ENCODE measurements at places on chromosomes 2 and 18. TPM values are rescaled to one million over a fixed set of nuclear protein-coding genes. Genes with fewer than 3 reads are reported as not detected.

Gene BOLL
- polyA plus RNA-seq = not detected

Gene C2orf78
- 0.02 TPM for polyA plus RNA-seq

Gene LBX2
- 0.89 TPM for polyA plus RNA-seq

Gene LIMS3
- 0.59 TPM for polyA plus RNA-seq

Gene TANK
- polyA plus RNA-seq = 57.7 TPM

Gene RNPEPL1
- 109 TPM for polyA plus RNA-seq

Gene GALR1
- polyA plus RNA-seq = 0.02 TPM

Gene UBXN2A
- polyA plus RNA-seq = 10.9 TPM

Gene CCDC121
- 2.6 TPM for polyA plus RNA-seq

Gene AQP4
- 0.27 TPM for polyA plus RNA-seq

Gene DES
- polyA plus RNA-seq = 21.6 TPM

Gene NOL4
- polyA plus RNA-seq = 0.11 TPM

Gene AOX1
- polyA plus RNA-seq = 10.7 TPM

Gene CARF
- polyA plus RNA-seq = 7.0 TPM

Gene GTF2A1L
- 0.57 TPM for polyA plus RNA-seq

All from thymus (tissue), 14 donors.